ENCODE measurements at places on chromosomes 6 and 20.

GRCh38 chr20:51255417-51255816, 232.5 kb upstream of the KCNG1 start:
- no peak for DNase-seq

GRCh38 chr6:121857551-121857950, 422.1 kb downstream of the GJA1 start:
- DNase-seq, result no peak

- DNase-seq, result no peak
Measured at GRCh38 chr6:209432-210103, 82.7 kb upstream of the DUSP22 start.

- no peak for DNase-seq
Measured at GRCh38 chr6:106255306-106255705, 70.3 kb downstream of the ATG5 start.

DNA sequence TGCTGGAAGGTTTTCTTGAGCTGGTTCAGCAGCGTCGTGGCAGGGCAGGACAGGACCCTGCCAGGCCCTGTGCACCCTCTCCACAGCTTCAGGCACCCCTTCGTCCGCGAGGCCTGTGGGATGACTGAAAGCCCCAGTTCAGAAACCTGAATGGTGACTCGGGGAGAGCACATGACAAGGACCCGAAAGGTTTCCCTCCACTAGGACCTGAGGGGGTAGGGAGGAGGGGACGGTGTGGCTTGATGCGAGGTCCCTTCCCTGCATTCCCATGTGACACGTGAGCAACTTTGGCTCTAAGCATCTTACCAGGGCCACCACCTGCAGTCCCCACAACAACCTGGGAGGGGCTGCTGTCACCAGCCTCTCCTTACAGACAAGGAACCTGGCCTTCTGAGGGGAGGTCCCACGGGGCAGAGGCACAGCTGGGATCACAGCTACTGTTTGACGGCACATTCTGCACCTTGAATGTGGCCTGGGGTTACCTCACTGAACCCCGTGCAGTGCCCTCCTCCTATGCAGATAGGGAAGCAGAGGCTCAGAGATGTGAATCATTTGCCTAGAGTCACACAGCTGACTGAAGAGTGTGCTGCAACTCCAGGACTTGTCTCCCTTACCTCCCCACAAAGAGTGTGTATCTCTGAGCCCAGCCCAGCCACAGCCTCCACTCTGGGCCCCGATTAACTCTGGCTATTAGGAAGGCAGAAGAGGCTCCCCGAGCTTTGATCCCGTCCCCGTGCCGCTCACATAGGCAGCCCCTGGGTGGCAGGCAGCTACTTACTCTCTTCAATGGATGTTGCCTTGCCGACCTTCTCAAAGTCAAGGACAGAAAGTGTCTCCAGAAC, 84.6 kb downstream of the PTPN1 start:
- DNase-seq, result no peak

DNA sequence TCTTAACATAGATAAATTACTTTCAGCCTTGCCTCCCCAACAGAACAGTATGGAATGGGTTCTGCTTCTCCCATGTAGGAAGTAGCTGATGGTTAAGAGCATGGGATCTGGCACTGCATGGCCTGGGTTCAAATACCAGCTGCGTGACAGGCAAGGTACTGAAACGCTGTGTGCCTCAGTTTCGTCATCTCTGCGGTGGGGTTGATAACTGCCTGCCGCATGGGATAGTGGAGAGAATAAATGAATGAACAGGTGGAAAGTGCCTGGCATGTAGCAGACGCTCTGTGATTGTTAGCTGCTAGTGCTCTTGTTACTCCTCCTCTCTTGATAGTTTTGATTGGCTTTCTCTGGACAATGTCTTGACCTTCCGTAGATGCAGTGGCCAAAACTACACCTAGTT, 213.3 kb downstream of the ZDHHC14 start:
- DNase-seq, result no peak

DNA sequence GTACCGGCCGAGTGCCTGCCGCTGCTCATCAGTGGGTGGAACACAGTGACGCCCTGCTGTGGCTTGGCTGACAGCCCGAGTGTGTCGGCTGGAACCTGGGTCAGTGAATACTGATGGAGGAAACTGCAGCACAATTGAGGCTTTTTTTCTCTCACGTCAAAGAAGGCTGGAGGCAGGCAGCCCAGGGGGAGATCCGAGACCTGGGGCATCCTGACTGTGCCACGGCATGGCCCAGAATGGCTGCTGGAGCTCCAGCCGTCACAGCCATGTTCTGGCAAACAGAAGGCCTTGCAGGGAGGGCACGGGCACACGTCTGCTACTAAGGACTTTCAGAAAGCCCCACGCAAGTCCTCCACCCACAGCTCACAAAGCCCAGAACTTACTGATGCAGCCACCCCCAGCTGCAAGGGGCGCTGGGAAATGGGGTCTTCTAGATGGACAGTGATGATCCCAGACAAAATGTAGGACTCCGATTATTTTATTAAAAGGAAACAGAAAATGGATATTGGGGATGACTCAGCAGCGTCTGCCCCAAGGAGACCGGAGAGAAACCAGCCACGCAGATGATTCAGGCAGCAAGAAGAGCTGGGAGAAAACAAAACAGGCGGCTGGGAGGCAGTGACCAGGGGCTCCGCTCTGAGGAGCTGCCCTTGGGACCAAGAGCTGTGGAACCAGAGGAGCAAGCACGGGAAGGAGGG, 140.0 kb downstream of the TAF4 start:
- peak; percentile 90 for DNase-seq

DNA sequence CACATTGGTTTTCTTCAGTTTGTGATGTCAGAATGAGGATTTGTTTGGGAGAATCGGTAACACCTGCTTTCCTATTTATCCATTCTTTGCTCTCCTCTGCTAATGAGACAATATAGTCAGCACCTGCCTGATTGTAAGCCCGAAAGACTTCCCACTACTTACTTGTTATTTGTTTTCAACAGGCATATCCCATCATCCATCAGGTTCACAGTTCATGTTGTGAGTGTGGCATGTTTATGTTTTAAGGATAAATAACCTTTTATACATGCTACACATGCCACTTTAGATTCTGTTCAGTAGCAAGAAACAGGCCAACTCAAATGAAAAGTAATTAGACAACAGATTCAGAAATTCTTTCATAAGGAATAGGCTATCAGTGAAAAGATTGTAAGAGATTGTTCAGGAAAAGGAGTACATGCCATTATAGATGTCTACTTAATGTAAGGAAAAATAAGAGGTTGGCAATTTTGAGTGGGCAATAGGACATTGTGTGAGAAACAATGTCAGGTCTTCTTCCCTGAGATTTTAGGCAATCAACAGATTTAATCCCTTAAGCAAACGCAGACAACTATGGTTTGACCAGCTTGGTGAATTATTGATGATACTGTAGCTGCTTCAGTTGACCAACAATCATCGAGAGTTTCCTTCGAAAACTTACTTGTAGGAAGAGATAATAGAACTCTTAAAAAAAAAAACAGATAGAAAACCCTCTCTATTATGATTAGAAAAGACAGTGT, 7.9 kb upstream of the GPRC6A start:
- no peak for DNase-seq

DNA sequence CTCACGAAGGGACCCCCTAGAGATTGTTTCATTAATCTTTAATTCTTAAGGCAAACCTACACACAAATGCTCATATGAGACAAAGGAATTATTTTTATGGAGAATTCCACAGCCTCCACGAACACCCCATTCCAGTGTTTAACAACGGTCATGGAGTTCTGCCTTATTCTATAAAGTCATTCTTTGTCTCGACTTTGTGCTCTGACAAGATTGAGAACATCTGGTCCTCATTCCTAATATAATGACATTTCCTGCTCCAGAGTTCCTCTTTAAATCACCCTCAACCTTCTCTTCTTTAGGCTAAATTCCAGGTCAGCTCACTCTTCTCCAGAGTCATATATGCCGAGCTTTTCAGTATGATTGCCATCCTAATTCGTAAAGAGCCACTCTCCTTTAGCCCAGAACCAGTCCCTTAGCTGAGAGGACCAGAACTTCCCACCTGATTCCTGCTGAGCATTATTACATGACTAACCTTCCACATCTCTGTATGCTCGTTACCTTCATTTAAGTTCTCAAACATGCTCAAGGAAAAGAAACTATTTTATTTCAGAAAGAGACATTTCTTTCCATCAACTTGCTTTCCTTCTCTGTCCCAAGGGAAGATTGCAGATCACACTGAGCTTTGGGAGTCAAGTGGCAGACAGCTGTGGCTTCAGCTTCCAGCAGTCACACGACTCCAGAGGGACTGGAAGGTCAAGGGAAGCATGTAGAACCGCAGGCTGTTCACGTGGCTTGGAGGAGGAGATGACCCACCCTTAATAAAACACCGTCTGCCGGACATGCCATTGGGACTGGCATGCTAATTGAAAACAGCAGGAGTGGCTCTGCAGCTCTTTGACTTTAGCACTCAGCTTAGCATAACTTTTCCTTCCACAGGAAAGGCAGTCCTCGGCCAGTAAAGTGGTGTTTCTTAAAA, 467.1 kb upstream of the HSF2 start:
- no peak for DNase-seq

GRCh38 chr20:45347936-45348778, at the start of gene SDC4:
TSS of gene SDC4 (minus strand) at chr20:45348424. CDS start at chr20:45348384, 40 bp downstream.
- peak; percentile 60 for DNase-seq

- no peak for DNase-seq
Measured at GRCh38 chr6:84350397-84350796, 123.0 kb upstream of the CEP162 start.

DNA sequence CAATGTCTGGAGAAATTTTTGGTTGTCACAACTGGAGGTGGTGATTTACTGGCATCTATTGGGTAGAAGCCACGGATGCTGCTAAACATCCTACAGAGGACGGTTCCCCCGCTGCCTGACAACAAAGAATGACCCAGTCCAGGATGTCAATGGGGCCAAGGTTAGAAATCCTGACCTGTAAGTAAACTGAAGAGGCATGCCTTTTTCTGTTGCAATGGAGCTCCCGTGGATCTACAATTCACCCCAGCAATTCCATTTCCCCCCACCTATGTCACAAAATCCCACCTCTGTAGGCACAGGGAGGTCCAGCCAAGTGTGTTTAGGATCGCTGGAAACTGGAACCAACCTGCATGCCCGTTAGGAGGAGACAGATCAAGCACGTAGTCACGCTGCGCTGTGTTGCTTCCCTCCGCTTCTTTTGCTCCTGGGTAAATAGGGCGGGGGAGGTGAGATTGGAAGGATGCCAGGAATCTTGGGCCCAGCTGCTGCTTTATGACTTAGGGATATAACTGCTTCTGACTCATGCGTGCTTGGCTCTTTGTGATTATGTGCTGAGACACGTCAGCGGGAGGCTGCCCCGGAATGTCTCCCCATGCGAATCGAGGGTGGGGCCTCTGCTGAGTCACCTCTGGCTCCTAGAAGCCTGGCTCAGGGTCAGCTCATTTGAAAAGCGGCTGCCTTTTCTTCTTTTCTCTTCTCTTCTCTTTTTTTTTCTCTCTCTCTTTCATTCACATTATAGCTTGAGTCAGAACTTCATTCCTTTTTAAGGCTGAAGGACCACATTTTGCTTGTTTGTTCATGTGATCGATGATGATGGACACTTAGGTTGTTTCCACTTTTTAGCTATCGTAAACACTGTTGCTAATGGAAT, 12.4 kb upstream of the PEDS1 start:
- peak; percentile 99 for DNase-seq

DNA sequence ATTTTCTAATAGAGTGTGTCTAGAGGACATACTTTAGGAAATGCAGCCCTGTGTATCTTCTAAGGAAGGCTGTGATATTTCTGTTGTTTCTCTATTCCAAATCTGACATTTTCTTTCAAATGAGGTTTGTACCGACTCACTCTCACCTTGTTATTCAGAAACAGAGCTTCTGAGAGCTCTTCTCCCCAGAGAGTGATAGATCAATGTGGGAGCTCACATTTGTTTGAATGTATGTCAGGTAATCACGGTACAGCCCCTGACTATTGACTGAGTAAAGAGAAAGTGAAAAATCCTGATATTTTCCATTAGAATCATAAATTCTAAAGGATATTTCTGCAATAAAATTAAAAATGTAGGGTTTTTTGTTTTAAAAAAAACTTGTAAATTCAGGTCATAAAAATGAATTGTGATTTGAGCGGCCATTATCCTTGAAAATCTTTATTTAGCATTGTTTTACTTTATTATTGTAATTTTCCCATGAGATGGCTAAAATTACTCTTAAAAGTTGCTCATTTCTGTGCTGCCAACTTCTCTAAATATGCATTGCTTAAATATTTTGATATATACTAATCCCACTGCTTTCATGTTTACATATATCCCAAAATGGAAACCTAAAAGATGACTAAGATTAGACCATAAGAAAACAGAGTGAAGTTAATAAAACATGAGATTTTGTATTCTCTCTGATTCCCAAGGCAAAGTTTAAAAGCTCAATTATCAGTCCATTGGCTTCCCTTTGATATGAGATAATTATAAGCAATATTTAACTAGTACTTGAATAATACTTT, 1226.8 kb upstream of the CITED2 start:
- no peak for DNase-seq

DNA sequence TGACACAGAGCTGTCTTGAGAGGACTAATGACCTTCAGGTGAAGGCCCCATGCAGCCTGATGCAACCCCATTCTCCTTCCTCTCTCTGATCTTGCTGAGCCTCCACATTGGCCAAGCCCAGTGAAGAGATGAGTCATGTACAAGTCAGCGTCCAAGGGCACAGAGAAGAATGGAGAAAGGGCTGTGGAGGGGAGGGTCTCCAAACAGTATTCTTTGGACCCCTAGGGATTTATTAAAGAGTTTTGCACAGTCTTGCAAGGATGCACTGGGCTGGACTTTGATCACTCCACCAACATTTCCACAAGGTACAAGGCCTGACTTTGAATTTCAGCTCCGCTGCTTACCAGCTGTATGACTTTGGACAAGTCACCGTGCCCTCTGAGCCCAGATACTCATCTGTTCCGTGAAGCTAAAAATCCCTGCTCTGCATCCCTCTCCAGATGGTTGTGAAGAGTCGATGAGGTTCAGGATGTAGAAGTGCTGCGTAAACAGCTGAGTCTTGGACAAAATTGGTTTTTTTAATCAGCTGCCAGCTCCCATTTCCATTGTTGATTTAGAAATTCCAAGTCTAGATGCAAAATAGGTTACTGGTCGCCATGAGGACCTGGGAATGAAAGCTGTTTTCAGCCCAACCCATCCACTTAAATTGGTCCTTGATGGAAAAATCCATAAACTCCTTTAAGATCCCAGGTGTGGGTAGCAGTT, 14.1 kb upstream of the KCNG1 start:
- no peak for DNase-seq

Measured in ACHN (cell line).